ENCODE measurements at places on chromosomes 7 and 10.

DNA sequence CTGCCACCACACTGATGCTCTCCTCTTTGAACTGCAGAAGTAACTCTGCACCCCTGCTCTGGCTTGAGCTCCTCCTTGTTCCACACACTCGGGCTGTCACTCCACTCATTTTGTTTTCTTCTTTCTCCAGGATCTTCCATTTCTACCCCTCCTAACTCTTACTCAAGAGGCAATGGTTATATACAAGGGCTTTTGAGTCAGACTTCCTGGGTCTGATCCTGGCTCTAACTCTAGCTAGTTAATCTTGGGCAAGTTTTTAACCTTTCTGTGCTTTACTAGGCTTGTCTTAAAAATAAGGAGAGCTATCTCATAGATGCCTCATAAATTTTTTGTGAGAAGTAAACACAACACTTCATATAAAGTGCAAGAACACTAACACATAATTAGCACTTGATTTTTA lies 45.3 kb upstream of the GNAI1 start:
- DNase-seq: no peak

DNA sequence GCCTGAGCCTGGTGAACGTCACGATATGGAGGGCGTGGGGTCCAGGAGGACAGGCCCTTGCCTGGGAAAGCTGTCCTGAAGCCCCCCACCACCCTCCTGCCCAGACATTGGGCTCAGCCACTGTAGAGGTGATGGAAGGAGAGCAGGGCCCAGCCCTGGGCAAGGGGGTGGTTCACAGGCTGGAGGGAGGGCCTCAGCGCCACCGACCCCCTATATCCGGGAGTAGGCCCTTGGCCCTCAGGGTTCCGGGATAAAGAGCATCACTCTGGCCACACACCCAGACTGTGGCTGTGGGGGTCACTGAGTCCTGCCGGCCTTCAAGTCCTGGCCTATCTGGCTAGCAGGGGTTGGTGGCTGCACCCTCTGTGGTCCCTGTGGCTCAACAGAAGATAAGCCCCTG lies 55.3 kb upstream of the GTF2IRD1 start:
- DNase-seq: no peak

DNA sequence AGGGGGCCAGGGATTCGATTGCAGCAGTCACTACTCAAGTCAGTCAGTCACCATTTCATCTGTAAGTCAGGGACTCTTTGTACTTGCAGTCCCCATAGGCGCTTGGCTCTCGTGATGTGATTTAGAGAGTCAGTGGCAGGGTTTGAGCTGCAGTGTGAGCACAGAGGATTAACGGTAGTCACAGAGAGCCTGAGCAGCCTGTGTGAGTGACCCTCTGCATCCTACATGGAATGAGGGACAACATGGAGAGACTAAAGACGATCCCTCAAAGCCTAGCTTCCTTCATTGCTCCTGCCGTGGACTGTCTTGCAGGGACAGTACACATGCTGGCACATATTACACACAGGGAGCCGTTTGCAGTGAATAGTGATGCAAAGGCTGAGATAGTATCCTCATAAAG lies 56.3 kb downstream of the PRPF18 start:
- no peak for DNase-seq

- no peak for DNase-seq
Measured at GRCh38 chr7:166338-167060, 25.9 kb upstream of the FAM20C start.

- DNase-seq: no peak
Measured at GRCh38 chr10:3059974-3060373, 7.4 kb upstream of the PFKP start.

DNA sequence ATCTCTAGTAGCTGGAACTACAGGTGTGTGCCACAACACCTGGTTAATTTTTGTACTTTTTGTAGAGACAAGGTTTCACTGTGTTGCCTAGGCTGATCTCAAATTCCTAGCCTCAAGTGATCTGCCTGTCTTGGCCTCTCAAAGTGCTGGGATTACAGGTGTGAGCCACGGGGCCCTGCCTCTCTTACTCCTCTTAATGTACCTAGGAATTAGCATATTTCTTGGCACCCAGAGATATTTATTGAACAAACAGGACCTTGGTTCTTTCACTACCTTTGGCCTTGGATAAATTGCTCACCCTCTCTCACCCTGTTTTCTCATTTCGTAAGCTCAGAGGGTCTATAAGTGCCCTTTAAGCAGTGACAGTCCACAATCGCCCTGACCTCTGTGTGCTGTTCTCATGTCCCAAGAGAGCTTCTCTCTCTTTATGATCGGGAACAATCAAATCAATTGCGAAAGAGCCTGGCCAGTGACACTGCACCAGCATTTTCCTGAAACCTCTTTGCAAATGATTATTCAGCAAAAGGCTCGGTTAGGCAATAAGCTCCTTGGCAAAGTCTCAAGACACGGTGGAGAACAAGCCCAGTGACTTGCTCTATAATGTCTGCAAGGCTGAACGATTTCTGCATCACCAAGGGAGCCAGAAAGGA lies 117.7 kb downstream of the APBB1IP start:
- no peak for DNase-seq

DNA sequence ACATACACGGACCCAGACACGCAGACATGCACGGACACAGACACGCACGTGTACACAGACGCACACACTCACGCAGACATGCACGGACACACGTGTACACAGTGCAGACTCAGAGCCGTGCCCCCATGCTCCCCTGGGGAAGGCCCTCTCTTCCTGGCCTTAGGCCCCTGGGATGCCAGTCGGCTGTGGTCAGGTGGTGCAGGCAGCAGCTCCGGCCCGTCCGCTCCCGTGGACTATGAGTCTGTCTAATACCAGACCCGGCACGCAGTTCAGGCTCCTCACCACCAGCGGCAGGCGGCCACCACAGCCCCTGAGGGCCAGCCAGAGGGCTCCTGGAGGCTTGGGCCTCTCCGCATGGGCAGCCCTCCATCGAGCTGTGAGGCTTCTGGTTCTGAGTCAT lies 52.0 kb upstream of the NKX6-2 start:
- no peak for DNase-seq

DNA sequence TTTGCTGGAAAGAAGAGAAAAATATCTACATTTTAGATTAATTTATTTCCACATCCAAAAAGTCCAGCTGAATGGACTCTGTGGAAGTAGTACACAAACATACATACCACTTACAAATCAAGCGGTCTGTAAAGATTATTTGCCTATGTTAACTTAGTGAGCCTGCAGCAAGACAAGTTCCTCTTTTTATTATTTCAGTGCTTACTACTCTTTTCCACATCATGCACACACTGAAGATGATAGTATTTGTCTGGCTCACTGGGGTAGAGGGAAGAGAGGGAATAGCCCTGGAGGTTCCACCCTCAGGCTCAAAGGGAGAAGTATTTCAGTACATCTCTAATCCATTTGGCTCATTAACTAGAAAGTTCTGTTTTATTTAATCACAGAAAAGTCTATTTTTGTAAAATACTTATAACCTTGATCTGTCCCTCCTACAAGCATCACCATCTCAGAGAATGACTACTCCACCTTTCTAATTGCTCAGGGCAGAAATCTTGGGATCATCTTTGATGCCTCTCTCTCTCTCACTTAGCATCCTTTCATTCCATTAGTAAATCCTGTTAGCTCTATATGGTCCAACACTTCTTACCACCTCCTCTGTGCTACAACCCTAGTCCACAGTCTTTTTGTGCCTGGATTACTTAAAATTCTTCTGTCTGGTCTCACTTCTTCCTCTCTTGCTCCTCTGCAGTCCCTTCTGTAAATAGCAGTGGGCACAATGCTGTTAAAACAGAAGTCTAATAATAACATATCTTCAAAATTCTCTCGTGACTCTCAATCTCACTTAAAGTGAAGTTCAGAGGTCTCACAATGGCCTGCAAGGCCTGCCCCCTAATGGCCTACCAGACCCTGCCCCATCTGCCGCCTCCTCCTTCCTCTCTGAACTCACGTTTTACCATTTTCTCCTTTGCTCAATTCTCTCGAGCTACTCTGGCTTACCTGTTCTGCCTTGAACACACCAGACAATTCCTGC lies 64.3 kb upstream of the CCDC6 start:
- DNase-seq: peak; percentile 10

DNA sequence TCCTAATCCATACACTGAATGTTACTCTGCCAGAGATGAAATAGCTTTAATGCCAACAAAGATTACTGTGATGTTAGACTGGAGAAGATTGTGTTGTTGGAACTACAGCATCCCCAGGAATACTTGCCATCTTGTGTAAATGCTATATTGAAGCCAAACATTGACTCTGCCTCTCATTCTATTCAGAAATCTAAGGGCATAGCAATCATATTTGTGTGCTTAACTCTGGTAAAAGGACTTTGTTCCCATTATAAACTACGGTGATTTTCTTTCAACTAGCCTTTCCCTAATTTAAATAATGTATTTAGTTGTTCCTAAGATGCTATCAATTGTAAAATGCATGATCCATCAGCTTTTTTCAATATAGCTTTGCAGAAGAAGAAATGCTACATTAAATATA lies 498.4 kb upstream of the LRRN3 start:
- no peak for DNase-seq

DNA sequence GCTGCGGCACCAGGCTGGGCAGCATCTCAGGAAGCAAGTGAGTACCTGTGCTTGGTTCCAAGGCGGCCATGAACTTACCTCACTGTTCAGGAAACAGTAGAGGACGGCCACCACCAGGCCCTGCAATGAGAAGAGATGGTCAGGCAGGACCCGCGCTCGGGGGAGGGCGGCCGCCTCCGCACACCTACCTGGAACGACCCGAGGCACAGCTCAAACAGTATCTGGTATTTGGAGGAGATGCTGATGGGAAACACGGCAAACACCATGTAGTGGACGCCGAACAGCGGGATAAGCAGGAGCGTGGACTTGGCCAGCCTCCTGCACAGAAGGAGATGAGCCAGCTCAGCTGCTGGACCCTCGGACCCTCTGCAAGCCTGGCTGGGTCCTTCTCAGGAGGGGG lies 112.9 kb downstream of the VIPR2 start:
- DNase-seq: no peak

DNA sequence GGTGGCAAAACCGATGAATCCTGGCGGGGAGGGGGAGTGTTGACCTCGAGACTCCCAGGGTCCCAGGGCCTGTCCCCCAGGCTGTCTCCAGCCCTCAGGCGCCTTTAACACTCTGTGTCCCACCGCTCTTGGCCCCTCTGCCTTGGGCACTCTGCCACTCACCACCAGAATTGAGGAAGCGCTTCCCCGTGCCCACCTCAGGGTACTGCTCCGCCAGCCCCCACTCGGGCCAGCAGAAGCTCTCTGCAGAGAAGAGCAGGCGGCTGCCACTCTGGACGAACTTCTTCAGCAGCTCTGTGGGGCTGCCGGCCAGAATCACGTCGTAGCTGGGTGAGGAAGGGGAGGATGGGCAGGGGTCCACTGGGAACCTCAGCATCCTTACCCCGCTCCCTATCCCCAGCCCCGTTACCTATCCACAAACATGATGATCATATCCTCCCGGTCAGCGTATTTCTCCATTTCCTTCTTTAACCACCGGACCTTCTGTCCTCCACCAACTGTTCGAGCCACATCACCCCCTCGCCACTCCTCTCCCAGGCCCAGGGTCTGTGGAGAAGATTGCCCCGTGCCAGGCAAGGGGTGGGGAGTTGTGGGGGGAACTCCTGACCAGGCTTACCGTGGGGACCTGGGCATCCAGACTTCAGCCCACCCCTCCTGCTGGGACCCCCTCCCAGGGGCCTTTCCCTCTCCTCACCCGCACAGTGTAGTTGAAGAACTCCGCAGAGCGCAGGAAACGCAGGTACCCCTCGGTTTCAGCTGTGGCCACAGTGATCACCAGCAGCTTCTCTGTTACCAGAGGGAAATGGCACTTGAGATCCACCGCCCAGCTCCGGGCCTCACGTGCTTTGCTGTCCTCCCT lies 1.2 kb downstream of the PLOD3 start:
- no peak for DNase-seq

Measured in ELF-1 (cell line).